Activated CD8-positive, alpha-beta T cell treated with anti-CD3 and anti-CD28 coated beads for 36 hours (primary cell): ENCODE measurements at places on chromosomes 13 and 19. TPM values are rescaled to one million over a fixed set of nuclear protein-coding genes. Genes with fewer than 3 reads are reported as not detected.

- peak; percentile 25 for DNase-seq
- H3K27me3 ChIP-seq, result no peaks in the 10 kb centered on the region
- H3K4me1 ChIP-seq, result peaks cover 48% of the 10 kb centered on the region
Observed at GRCh38 chr19:42113641-42114348, 18.5 kb downstream of the POU2F2 start.

DNA sequence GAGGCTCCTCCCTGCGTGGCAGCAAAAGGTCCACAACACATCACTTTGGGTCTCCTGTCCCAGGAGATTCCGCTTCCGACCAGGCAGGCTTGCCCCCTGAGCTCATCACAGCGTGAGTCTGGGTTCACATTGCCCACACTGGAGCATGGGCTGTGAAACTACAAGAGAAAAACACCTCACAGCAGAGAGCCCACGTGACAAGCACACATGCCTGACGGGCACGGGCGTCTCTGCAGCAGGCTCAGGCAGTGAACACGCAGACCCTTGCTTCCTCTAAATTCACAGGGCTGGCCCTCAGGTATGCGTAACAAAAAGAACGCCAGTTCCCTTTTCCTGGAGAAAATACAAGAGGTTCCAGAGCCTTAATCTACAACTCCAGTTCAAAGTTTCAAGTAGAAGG lies 41.9 kb downstream of the RASA3 start:
- peak overlapping the region; percentile 16 for H3K4me3 ChIP-seq
- H3K4me1 ChIP-seq, result peaks cover 38% of the 10 kb centered on the region
- peak overlapping the region; percentile 77 for H3K27ac ChIP-seq
- peaks cover 48% of the 10 kb centered on the region for H3K36me3 ChIP-seq
- H3K27me3 ChIP-seq, result no peaks in the 10 kb centered on the region
- DNase-seq, result no peak

DNA sequence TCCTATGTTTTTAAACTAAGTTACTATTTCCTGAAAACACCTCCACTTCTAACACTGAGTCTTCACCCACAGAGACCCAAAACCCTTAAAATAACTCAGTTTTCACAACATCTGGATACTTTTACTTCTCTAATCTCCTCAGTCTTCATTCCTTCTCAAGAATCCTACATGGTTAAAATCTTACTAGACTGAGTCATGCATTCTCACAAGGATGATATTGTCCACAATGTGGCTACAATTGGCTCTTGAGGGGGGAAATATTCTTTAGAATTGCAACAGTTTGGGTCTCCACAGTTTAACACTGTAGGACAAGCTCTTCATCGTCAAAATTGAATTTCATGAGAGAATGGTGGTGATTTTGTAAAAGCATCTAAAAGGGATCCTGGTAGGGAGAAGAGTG lies 397.1 kb downstream of the SLITRK5 start:
- no peaks in the 10 kb centered on the region for H3K36me3 ChIP-seq
- H3K4me1 ChIP-seq, result no peaks in the 10 kb centered on the region
- H3K27me3 ChIP-seq, result no peaks in the 10 kb centered on the region
- no peak overlapping the region for H3K4me3 ChIP-seq
- no peak for DNase-seq
- no peak overlapping the region for H3K27ac ChIP-seq

DNA sequence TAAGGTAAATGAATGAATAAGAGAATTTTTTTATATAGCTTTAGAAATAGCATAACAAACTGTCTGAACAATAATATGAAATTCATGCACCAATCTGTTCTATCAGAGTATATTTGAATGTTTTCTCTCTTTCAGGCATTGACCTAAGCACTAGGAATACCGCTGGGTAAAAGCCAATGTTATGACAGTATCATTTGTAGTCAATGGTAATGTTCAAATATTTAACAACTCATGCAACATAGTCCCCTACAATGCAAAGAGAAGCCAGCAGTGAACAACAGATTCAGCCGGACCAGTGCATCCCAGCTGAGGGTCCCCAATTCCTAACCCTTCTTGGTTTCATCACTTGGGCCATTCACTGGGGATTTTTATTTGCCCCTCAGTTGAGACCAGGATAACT lies 52.6 kb upstream of the MYCBP2 start:
- H3K27me3 ChIP-seq, result peaks cover 3% of the 10 kb centered on the region
- DNase-seq, result no peak
- H3K27ac ChIP-seq, result no peak overlapping the region

DNA sequence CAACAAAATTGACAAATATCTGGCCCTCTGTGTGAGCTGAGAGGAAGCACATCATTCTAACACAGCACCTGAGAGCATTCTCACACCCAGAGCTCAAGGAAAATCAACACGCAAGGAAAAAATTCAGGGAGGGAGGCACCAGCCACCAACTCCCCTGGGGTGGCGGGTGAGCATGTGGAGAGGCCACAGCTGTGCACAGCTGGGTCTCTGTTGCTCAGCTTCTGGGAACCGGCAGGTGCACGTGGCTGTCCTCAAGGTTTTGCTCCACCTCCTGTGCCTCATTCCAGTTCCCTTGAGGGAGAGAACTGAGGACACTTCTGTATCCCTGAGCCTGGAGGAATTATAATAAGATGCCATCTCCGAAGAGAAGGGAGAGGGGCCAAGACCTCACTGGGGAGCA lies 134.0 kb downstream of the USP12 start:
- no peak overlapping the region for H3K27ac ChIP-seq
- peaks cover 4% of the 10 kb centered on the region for H3K4me1 ChIP-seq
- H3K36me3 ChIP-seq, result no peaks in the 10 kb centered on the region
- DNase-seq, result no peak
- no peak overlapping the region for H3K4me3 ChIP-seq

GRCh38 chr13:41780715-41781706 lies 179.9 kb downstream of the VWA8 start:
- peaks cover 6% of the 10 kb centered on the region for H3K36me3 ChIP-seq
- no peaks in the 10 kb centered on the region for H3K4me1 ChIP-seq
- no peak overlapping the region for H3K27ac ChIP-seq
- no peaks in the 10 kb centered on the region for H3K27me3 ChIP-seq

GRCh38 chr19:3942790-3943409 lies 10.0 kb downstream of the NMRK2 start:
- H3K27ac ChIP-seq, result no peak overlapping the region
- H3K27me3 ChIP-seq, result no peaks in the 10 kb centered on the region
- DNase-seq, result no peak
- H3K36me3 ChIP-seq, result no peaks in the 10 kb centered on the region
- H3K4me1 ChIP-seq, result no peaks in the 10 kb centered on the region
- no peak overlapping the region for H3K4me3 ChIP-seq

GRCh38 chr13:44971656-44972595 lies 17.3 kb downstream of the NUFIP1 start:
- no peak for DNase-seq
- no peaks in the 10 kb centered on the region for H3K4me1 ChIP-seq
- H3K4me3 ChIP-seq, result no peak overlapping the region
- no peaks in the 10 kb centered on the region for H3K27me3 ChIP-seq
- H3K36me3 ChIP-seq, result peaks cover 14% of the 10 kb centered on the region

DNA sequence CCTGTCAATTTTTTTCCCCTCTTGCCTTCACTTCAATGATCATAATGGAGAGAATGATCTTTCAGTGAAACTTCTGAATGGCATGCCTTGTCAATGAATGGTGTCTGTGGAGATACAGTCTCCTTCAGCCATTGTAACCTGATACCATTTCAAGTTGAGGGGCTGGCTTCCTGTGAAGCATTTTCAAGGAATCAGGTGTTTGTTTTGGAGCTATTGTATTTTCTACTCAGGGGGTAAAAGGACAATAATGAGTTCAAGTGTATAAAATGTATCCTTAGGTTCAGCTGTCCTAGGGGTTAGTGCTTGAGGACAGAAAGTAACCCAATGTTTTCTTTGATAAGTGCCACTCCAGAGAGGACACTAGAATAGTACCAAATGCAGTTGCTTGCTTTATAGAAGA lies 23.8 kb upstream of the CBY2 start:
- H3K4me3 ChIP-seq, result no peak overlapping the region
- H3K27ac ChIP-seq, result no peak overlapping the region
- no peaks in the 10 kb centered on the region for H3K36me3 ChIP-seq
- no peaks in the 10 kb centered on the region for H3K27me3 ChIP-seq
- H3K4me1 ChIP-seq, result no peaks in the 10 kb centered on the region

- H3K4me1 ChIP-seq, result no peaks in the 10 kb centered on the region
- DNase-seq, result peak; percentile 68
- H3K36me3 ChIP-seq, result peaks cover 28% of the 10 kb centered on the region
- H3K27me3 ChIP-seq, result no peaks in the 10 kb centered on the region
- H3K27ac ChIP-seq, result no peak overlapping the region
Observed at GRCh38 chr19:19120308-19121231, 17.7 kb downstream of the TMEM161A start.

GRCh38 chr19:31594701-31595100 lies 245.5 kb upstream of the TSHZ3 start:
- peaks cover 5% of the 10 kb centered on the region for H3K27me3 ChIP-seq
- DNase-seq, result no peak
- no peak overlapping the region for H3K27ac ChIP-seq

The FSD1 gene
- total RNA-seq, result 19.7 TPM

The CYP4F11 gene
- total RNA-seq, result not detected

The SBK2 gene
- total RNA-seq, result not detected

The CLDND2 gene
- total RNA-seq, result 5.0 TPM

The IGFLR1 gene
- total RNA-seq, result 140 TPM

The NPHS1 gene
- not detected for total RNA-seq
